ENCODE measurements at places on chromosomes 16 and 17. TPM values are rescaled to one million over a fixed set of nuclear protein-coding genes. Genes with fewer than 3 reads are reported as not detected.

GRCh38 chr17:67256075-67256732, 11.2 kb upstream of the HELZ start:
- H3K4me1 ChIP-seq: no peaks in the 10 kb centered on the region
- H3K4me3 ChIP-seq: no peak overlapping the region
- no peak for DNase-seq

DNA sequence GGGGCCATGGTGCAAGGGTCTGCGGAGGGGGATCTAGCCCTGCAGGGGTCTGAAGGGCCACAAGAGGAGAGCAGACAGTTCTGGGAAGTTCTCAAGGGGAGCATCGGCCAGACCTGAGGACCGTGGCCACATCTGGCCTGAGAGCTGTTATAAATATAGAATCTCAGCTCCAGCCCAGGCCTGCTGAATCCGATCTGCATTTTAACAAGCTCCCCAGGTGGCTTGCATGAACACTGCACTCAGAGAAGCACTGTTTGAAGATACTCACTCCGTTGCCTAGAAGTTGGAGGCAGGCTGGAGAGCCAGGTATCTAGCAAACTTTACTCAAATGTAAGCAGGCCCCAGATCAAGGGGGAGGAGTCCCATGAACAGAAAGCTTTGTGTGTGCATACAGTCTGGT, 61.3 kb downstream of the NKD1 start:
- H3K4me1 ChIP-seq: no peaks in the 10 kb centered on the region
- no peak for DNase-seq
- H3K27ac ChIP-seq: no peak overlapping the region

GPR179 gene
- 0.13 TPM for total RNA-seq

GRCh38 chr17:77061669-77062068, 79.1 kb upstream of the SEC14L1 start:
- H3K4me1 ChIP-seq: no peaks in the 10 kb centered on the region
- H3K27ac ChIP-seq: no peak overlapping the region
- H3K27me3 ChIP-seq: no peaks in the 10 kb centered on the region
- no peak overlapping the region for H3K4me3 ChIP-seq
- no peaks in the 10 kb centered on the region for H3K36me3 ChIP-seq
- no peak for DNase-seq

- no peaks in the 10 kb centered on the region for H3K4me1 ChIP-seq
- DNase-seq: no peak
- no peak overlapping the region for H3K27ac ChIP-seq
- H3K4me3 ChIP-seq: no peak overlapping the region
- no peaks in the 10 kb centered on the region for H3K27me3 ChIP-seq
Measured at GRCh38 chr17:27106347-27106981, 187.4 kb upstream of the WSB1 start.

RAB11FIP4 gene
- total RNA-seq: 52.8 TPM

GRCh38 chr17:32529604-32530003, 42.8 kb downstream of the CDK5R1 start:
- H3K4me3 ChIP-seq: no peak overlapping the region
- no peak for DNase-seq
- no peaks in the 10 kb centered on the region for H3K36me3 ChIP-seq

GRCh38 chr16:8458481-8459046, 131.7 kb downstream of the TMEM114 start:
- no peaks in the 10 kb centered on the region for H3K36me3 ChIP-seq
- H3K4me1 ChIP-seq: no peaks in the 10 kb centered on the region
- H3K4me3 ChIP-seq: no peak overlapping the region
- no peak for DNase-seq

Data from Peyer's patch (tissue), 4 donors.